ENCODE measurements at places on chromosomes 7 and 10.

DNA sequence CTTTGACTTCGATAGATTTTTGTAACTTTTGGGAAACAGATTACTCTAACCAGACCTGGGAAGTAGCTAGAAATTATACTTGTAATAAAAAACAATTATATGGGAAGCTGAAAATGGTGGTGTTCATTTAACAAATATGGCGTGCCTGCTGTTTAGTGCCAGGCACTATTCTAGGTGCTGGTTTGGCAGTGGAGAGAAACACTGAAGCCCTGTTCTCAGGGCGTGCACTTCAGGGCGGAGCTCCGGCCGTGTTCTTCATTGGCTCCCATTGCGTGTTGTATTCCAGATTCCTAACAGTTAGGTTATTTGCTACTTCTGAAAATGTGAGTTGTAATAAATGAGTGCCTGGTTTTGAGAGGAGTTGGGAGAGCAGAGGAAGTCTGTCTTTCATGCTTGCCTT is 38.6 kb downstream of the DNAJB6 start:
- no peak for DNase-seq

- no peak for DNase-seq
Observed at GRCh38 chr10:55065185-55065584, 264.2 kb upstream of the PCDH15 start.

DNA sequence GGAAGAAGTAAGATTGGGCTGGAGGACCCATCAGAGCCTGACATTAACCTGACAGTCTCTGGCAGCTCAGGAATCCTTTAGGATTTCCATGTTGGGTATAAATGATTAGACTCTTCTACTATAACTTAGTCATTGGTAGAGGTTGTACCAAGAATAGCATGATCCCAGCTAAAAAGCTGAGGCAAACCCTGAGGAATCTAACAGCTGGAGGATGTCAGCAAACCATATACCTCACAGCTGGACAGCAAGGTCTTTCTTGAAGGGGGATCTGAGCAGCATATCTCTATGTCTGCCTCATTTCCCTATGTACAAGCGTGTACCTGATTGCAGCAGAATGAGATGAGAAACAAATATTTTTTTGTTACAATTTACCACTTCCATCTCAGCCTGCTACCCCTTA is 103.2 kb downstream of the NPSR1 start:
- no peak for DNase-seq

- DNase-seq: no peak
Observed at GRCh38 chr7:112990624-112991023, 96.0 kb downstream of the GPR85 start.

- DNase-seq: no peak
Observed at GRCh38 chr7:116231949-116232348, 21.6 kb downstream of the TES start.

DNA sequence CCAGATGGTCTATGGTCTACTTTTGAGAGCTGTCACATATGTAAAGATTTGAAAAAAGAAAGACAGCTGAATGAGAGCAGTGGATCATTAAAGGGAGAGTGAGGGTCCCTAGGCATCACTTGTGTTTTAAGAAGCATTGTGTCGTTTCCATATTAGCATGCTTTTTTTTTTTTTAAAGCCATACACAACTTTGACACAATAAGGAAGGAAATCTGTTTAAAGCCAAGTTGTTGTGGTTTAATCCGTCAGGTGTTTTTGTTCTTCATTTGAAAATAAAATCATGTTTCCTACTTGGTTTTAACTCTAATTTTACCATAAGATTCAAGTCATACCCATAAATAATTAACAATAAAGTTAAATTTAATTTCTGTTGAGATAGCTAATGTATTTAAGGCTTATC is 53.5 kb downstream of the MDFIC start:
- DNase-seq: no peak

- DNase-seq: no peak
Observed at GRCh38 chr10:71714592-71714991, 5.0 kb downstream of the C10orf105 start.

DNA sequence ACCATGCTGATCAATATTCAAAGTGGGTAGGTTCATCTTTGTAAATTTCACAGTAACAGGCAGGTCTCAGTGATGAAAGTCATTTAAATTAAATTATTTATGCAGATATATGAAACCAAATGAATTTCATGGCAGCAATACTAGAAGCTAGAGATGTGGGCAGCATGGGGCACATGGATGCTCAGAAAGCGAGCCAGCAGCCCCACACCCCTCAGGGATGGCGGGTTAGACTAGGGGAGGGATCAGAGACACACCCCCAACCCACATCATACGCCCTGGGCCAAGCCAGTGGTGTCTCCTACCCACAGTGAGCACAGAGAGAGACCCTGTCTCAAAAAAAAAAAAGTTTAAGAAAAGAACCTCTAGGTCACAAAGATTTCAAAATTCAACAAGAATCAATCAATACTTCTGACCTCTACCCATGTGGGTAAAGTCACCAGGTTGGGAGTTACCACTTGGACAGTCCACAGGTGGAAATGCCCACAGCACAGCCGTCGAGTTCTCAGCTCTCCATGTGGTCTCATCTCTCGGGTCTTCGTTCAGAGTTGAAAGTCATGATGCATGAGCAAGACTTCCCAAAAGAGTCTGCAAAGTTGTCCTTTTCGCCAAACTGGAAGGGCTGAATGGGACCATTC is 79.3 kb upstream of the PPP2R2D start:
- DNase-seq: no peak
